Left renal cortex interstitium (tissue), 4 donors: ENCODE measurements at places on chromosomes 16 and 17.

- DNase-seq: peak; percentile 27
These were observed 751 bp downstream of the DCAF7 start for GRCh38 chr17:63550817-63551639.

DNA sequence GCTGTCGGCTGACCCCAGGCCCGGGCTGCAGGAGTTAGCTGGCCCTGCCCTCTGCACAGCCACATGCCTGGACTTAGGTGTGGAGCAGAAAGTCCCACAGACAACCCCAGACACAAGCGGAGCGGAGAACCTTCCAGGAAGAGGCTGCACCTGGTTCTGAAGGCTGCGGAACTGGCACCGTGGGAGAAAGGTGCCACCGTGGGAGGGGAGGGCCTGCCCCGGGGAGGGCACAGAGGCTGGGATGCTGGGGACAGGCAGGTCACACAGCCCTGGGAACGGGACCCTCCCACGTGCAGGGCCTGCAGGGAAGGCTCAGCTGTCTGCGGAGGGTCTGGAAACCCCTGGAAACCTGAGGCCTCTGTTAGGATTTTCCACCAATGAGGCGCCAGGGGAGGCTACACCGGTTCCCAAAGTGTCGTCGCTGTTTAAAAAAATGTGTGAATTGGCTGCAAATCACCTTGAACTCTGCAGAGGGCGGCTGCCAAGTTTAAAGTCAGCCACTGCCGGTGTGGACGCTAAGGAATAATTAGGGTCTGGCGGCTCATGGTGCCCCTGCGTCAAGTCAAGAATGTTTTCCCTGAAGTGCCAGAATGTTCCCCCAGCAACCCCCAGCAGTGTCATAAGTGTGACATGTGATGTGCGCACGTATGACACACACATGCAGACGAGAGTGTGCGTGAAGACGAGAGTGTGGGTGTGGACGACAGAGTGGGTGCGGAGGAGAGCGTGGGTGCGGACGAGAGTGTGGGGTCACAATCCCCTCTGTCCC, 50.9 kb upstream of the PABPN1L start:
- DNase-seq: peak; percentile 51

DNA sequence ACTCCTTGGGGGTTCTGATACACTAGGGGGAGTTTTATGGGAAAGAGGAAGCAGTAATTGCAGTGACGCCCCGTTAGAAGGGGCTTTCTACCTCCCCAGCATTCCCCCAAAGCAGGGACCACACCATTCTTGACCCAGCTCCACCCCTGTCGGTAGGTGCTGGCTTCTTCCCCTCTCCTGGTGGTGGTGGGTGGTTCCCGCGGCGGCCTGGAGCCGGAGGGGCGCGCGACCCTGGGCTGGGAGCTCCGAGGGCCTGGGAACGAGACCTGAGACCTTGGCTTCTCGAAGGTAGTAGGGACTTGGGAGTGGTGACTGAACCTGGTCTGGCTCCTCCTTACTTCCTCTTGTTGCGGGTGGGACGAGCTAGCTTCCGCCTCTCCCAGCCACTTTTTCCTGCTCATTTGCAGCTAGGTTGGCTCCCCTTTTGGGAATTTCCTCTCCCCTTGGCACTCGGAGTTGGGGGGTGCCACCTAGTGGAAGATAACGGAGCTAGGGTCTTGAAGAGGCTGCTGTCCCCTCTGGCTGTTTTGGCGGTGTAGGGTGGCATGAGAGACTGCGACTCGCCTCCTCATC, 438 bp downstream of the GRN start:
- DNase-seq: no peak

GRCh38 chr17:56108811-56109284, 44.4 kb upstream of the ANKFN1 start:
- no peak for DNase-seq

DNA sequence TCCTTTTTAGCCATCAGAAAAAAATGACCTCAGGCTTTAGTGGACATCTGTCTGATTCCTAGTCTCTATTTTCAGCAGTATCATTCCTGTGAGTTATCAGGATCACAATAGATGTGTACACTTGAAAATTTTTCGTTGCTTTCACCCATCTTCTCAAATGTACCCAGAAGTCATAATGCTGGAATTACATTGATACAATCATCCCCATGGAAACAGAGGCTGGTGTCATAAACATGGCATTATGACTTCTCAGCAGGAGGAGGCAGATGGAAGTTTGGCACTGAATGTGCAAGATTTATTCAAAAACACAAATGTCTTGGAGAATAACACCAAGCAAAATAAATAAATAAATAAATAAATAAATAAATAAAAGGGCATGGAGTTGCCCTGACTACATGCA, 292.5 kb downstream of the PHKB start:
- no peak for DNase-seq

DNA sequence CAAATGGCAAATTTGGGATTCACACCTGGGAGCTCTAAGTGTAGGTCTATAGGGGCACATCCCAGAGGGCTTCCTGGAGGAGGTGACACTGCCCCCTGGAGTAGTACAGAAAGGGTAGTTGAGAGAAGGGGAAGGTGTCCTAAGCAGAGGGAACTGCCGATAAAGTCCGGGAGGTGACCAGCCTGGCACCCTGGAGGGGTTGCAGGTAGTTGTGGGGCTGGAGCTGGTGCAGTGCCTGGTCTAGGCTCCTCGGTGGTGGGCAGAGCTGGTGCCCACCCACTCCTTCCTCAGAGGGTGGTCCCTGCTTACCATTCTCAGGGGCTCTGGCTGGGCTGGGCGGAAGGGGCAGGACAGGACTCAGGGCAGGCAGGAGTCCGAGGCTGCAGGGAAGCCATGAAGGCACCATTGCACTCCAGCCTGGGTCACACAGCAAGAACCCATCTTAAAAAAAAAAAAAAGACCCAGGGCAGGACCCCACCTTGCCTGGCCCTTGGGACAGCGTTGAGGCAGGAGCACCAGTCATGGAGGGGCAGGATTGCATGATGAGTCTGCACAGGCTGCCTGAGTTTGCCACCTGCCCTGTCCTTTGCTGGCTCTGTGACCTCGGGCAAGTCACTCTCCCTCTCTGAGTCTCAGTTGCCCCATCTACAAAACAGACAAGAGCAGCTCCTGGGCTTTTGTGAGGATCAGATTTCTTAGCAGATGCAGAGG, 43.8 kb downstream of the LAT start:
- no peak for DNase-seq

- no peak for DNase-seq
These were observed 44.0 kb downstream of the TUBD1 start for GRCh38 chr17:59848778-59849177.

DNA sequence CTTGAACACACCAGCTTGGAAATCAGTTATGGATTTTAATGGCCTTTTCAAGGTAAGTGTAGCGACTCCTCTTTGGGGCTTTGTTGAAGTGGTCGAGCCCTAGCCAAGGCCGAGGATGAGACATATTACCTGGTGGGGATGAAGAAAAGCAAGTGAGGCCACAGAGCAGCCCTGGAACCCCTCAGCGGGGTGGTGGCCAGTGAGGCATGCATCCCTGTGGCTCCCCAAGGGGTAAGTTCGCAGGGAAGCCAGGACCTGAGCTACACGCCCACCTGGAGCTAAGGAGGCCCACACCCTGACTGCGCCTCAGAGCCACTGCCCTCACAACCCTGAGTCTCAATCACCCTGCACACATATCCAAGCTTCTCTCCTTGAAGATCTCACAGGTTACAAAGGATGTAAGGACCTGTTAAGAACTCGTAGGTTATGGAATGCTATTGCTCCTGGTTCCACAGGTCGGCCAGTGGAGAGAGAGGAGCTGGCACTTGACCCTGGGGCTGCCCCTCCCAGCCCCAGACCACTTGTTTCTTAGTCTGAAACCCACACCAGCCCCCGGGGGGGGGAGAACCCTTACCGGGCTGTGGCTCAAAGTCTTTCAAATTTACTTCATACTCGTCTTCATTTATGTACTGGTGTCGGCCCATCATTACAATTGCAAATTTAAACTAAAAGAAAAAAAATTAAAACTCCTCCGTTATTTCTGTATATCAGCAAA, 12.0 kb downstream of the LITAFD start:
- no peak for DNase-seq

DNA sequence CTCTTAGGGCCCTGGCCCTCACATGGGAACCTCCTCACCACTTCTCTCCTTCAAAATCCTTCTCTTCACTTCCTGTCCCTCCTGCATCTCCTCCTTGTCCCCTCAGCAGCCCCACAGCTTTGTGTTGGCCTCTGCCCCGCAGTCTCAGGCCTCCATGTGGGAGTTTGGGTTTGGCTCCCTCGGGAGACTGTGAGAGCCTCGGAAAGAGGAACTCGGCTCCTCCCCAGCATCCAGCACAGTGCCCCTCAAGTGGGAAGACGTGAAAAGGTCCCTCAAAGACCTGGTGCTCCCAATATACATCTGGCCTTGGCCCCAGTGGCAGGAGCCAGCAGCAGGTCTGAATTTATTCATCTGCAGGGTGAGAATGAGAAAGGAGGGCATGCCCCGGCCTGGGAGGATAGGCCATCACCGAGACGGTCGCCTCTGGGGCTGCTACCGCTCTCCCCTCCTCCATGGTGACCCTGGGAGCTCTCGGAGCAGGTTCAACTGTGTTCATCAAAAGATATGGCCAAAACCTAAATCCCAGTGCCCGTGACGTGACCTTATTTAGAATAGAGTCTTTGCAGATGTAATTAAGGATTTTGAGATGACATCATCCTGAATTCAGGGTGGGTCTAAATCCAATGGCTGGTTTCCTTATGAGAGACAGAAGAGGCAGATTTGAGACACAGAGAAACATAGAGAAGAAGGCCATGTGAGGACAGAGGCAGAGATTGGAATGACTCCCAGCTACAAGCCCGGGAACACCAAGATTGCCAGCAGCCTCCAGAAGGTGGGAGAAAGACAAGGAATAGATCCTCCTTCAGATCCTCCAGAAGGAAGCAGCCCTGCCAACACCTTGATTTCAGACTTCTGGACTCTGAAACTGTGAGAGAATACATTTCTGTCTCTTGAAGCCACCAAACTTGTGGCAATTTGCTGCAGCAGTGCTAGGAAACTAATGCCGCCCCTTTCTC, 135.1 kb downstream of the MRM1 start:
- DNase-seq: no peak

- DNase-seq: no peak
These were observed 7.8 kb downstream of the CA4 start for GRCh38 chr17:60157487-60158040.

GRCh38 chr17:43587647-43588046, 41.5 kb upstream of the ETV4 start:
- no peak for DNase-seq

GRCh38 chr17:77133087-77133638, 7.6 kb upstream of the SEC14L1 start:
- no peak for DNase-seq

DNA sequence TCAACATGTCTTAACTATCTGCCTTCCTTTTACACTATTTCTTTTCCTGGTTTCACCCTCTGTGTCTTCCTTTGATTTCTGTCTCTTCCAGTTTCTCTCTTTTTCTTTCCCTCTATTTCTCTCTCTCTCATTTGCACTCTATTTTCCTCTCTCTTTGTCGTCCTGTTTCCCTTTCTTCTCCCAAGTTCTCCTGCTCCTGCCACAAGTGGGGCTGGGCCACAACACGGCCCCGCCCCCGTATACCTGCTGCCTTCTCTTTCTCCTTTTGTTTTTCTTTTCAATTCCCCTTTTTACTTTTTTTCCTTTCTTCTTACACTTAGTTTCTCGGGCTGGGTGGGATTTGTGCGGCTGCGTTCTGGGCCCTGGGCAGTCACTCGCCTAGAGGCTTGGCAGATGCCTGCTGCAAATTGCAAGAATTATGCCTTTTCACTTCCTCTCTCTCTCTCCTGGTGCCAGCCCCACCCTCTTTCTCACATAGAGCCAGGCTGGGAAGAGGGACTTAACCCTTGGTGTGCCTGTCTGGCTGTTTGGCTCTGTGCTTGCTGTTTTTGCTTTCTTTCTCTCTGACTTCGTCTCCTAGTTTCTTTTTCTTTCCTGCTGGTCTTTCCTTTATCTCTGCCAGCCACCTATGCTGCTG, 2139.4 kb downstream of the TP53TG3F start:
- DNase-seq: no peak
